Vagina (tissue), 2 donors: ENCODE measurements at places on chromosomes 13 and 19.
A peak's percentile ranks its signal among the peaks of the same experiment; 100 is the strongest.

DNA sequence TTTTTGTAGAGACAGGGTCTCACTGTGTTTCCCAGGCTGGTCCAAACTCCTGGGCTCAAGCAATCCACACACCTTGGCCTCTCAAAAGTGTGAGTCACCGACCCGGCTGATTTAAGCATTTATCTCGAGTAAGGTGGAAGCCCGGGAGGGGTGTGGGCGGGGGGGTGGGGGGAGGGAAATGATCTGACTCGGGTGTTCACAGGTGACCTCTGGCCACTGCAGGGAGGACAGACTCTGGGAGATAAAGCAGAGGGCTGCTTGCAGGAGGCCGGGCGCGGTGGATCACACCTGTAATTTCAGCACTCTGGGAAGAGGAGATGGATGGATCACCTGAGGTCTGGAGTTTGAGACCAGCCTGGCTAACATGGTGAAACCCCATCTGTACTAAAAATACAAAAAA is 7.9 kb downstream of the DENND1C start:
- no peak for DNase-seq

GRCh38 chr13:113758651-113759524 is at the start of gene TMEM255B:
Gene TMEM255B (plus strand): TSS chr13:113759226. CDS start chr13:113759270, 44 bp downstream.
- no peak for DNase-seq

DNA sequence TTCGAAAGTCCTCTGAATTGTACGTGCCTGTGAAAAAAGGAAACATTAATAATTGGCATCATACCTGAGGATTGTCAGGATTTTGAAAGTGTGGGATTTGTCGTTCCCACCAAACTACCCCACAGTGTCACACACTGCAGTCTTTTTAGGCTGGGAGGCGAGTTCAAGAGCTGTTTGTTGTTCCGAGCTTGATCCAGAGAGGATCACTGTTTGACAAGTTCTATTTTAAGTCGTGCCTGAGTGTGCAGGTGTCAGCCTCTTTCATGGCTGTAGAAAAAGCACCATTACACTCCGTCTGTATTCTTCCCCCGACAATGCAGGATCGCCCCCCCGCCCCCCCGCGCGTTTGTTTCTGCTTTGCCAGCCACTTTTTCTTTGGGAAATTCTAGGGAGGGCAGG is 635 bp upstream of the NBEA start:
- no peak for DNase-seq

- no peak for DNase-seq
These were observed 12.0 kb upstream of the MATK start for GRCh38 chr19:3798137-3798536.

GRCh38 chr13:83423861-83424260 is 458.4 kb downstream of the SLITRK1 start:
- DNase-seq = no peak

DNA sequence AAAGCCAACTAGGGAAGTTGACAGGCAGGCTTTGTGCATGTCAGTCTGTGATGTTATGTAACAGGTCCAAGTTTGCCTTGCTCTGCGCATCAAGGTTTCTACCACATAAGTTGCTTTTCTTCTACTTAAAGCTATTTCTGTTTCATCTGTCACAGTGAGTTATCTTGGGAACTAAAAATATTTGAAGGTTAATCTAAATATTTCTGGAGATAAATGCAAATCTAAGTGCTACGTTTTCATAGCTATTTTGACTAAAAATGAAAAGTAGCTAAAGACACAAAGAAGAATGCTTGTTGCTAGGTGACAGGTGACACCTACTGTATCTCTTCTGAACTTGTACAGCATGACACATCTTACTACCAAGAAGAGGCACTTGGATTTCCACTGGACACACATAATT is 135.6 kb downstream of the KLF12 start:
- DNase-seq = no peak

DNA sequence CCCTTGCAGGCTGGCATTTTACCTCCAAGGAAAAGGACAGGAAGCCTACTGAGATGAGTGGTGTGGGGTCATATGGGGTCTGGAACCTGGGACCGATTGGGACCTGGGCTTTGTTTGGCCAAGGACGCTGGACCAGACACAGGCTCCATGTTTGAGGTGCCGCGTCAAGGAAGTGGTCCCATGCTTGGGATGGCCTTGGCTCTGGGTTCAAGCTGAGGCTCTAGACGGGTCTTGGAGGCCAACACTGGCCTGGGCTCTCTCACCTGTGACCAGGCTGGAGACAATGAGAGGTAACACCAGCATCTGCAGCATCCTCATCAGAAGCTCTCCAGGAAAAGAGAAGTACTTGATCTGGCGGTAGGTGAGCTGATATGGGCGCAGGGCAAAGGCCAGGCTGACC is 8.2 kb downstream of the SLC1A6 start:
- DNase-seq = no peak

GRCh38 chr19:14059652-14060155 is 2.2 kb downstream of the PALM3 start:
- DNase-seq = no peak

GRCh38 chr13:50576156-50576555 is 267.3 kb downstream of the DLEU7 start:
- DNase-seq = no peak

DNA sequence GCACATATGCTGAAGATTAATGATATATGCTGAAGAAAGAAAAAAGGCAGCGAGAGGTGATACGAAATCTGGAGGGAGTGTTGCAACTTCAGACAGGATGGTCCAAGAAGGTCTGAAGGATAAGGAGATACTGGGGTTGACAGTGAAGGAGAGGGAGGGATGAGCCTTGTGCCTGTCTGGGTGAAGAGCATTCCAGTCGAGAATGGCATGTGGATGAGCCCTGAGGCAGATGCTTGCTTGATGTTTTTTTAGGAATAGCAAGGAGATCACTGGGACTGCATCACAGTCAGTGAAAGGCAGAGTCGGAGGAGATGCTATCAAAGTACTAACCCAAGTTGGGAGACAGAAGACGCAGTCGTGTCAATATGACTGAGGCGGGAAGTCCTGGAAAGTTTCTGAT is 13.3 kb upstream of the LAIR2 start:
- no peak for DNase-seq

- no peak for DNase-seq
These were observed 6.0 kb downstream of the ZBTB7A start for GRCh38 chr19:4060621-4061177.

DNA sequence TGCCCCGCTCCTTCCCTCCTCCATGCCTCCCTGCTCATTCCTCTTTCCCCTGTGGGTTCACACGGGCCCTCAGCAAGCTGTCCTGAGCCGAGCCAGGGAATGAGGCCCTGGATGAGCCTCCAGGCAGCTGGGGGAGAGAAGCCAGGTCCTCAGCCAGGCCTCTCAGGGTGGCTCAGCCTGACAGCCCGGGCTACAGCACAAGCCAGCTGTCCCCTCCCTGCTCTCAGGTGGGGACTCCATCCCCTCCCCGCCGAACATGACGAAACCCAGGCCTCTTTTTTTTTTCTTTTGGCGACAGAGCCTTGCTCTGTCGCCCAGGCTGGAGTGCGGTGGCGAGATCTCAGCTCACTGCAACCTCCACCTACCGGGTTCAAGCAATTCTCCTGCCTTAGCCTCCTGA is 40.0 kb upstream of the MATK start:
- DNase-seq = no peak

DNA sequence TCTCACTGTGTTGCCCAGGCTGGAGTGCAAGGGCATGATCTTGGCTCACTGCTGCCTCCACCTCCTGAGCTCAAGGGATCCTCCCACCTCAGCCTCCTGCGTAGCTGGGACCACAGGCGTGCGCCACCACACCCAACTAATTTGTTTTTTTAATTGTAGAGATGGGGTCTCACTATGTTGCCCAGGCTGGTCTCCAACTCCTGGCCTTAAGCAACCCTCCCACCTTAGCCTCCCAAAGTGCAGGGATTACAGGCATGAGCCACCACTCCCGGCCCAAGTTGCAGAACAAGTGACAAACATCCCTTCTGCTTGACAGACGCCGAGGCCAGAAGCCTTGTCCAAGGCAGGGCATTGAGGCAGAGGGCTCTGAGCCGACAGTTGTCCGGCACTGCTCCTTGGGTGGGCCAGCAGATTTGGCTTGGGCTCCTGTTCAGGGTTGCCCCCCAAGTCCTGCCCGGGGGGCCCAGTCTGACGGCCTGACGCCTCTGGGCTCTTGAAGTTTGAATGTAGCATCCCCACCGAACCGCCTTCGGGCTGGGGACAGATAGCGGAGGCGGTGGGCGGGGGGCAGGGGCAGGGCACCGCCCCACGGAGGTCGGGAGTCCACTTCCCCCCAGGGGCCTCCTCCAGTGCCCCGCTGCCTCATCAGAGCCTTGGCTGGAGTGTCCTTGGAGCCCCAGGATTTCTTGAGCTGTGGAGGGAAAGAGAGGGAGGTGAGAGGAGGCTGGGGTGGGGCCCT is 5.7 kb upstream of the SPACA4 start:
- DNase-seq = no peak

DNA sequence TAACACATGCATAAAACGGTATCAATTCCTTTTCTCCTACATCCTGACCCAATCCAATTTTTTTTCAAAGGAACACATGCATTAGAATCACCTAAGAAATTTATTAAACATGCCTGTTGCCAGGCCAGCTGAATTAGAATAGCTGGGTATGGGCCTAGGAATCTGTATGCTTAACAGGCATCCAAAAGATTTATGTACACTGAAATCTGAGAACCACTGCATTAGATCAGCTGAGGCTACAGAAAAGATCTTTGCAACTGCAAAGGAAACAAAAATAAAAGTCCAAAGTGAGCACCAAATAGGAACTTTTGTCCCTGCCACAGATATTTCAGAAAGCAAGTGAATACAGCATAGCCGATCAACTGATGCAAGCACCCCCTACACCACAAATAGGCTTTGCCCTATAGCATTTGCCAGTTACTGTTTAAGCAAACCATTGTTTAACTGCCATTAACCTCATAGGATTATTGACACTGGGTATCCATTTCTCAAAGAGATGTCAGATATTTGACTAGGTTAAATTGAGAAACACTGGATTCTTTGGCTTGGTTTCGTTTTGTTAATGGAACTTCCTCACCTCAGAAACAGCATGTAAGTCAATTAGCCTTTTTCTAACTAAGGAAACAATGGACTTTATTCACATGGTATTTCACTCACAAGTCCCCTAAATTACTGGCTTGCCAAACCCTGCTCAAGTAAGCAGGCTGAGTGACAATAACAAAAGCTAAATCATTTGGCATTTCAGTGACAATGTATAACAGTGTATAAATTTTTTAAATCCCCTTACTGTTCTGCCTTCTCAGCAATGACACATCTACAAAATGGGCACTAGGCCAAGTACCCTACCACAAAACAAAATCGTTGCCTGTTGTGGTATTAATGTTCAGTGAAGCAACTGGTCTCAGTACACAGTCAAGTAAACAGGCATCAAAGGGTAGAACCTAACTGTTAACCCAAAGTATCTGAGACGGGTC is 67.8 kb downstream of the SUCLA2 start:
- DNase-seq = no peak

- no peak for DNase-seq
These were observed 1325.2 kb upstream of the PRR20A start for GRCh38 chr13:55815458-55816033.

GRCh38 chr19:48230555-48231129 is 25.1 kb downstream of the CARD8 start:
- DNase-seq = no peak

GRCh38 chr13:100349594-100349993 is 239.0 kb downstream of the GGACT start:
- DNase-seq = no peak

- DNase-seq = no peak
These were observed 10.9 kb upstream of the KDM4B start for GRCh38 chr19:4957981-4958380.

DNA sequence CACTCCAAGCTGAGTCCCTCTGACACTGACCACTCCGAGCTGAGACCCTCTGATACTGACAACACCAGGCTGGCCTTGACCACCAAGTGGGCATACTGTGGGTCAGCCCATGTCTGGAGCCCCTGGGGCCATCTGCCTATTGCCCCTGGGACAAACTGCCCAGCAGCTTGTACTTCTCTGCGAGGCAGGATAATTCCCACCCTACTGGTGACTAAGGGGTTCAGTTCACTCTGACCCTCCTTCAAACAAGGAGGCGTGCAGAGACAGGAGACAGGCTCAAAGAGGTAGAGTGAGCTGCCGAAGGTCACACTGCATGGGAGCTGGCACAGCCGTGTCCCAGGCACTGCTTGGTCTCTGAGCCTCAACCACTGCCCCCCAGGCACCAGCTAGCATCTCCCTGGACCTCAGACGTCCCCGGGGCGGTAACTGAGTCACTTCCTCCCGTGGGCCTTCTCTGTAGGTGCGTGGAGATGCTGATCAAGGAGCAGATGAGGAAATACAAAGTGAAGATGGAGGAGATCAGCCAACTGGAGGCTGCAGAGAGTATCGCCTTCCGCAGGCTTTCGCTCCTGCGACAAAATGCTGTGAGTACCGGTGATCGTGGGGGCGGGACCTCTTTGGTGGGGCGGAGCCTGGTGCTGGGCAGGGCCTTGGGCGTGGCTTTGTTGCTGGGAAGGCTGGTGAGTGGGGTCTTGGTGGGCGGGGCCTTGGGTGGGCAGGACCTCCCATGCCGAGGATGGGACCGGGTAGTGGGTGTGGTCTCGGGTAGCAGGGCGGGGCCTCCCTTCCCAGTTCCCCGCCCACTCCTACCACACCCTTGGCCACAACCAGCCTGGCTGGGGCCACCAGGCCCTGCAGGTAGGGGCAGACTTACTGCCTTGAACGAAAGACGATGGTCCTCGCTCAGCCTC is 5.8 kb upstream of the USE1 start:
- DNase-seq = no peak

GRCh38 chr13:26051657-26052311 is at the start of gene SHISA2:
Gene SHISA2 (minus strand): TSS chr13:26052016. CDS start chr13:26050975, 1,041 bp downstream.
- peak; percentile 37 for DNase-seq

DNA sequence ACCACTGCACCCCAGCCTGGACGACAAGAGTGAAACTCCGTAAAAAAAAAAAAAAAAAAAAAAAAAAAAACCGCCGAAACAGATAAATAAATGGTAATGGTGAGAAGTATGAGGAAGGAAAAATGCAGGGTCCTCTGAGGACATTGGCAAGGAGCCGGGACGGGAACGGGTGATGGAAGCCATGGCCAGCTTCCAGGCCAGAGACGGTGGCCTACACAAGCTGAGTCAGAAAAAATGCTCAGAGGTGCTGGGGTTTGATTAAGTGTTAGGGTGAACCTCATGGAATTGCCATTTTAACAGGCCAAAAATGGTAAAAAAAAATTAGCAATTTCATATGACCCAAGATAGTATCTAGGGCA is 866 bp upstream of the ZSWIM4 start:
- DNase-seq = no peak

DNA sequence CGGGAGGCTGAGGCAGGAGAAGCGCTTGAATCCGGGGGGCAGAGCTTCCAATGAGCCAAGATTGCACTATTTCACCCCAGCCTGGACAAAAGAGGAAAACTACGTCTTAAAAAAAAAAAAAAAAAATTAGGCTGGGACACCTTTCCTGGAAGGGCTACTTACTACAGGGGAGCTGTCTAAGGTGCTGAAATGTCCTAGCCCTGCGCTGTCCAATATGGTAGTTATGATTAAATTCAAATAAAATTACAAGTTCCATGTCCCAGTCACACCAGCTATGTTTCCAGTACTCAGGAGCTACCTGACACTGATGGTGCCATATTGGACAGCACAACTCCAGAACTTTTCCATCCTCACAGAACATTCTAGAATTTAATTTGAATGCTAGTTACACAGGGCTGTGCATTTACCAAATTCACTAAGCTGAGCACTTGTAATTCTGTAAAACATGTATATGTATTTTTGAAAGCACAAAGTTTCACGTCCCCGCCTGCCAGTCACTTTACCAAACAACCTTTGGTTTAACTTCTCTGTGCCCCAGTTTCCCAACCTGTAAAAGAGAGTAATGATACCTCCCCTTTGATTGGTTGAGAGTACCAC is 9.2 kb upstream of the ZSCAN22 start:
- no peak for DNase-seq

GRCh38 chr19:29805031-29805965 is 6.5 kb upstream of the CCNE1 start:
- DNase-seq = no peak

GRCh38 chr19:13098277-13099072 is 4.2 kb downstream of the LYL1 start:
- no peak for DNase-seq
